Karpas-422 (cell line): ENCODE measurements at places on chromosomes 7 and 10.

DNA sequence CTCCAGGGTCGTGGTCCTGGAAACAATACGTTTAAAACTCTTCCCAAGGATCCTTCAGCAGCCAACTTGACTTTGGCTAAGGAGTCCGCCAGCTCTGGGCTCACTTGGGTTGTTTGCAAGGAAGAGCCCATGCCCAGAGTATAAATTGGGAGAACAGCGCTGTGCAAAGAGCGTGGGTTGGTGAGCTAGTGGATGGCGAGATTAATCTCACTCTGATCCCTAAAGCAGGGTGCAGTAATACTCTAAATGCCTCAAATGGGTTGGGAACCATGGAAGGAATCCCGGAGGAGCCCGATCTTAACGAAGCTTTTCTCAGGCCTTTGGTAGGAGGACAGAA lies 495 bp upstream of the SDHAF3 start:
- DNase-seq = no peak

- no peak for DNase-seq
Observed at GRCh38 chr10:3700531-3701076, 84.4 kb downstream of the KLF6 start.

DNA sequence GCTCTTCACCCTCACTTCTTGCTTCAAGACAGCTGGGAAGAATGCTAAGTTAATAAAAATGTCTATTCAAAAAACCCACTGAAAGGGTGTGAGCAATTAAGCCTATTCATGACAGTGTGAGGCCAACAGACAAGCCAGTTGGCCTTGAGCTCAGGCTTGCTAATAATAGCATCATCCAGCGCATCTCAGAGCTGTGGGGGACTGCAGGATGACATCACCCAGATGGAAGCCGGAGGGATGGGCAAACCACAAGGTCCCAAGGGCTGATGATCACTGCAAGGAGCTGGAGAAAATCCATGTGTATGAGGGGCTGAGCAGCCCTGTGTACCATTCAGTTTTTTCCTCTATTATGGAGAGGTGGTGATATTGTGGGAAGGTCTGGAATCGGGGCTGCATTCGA lies 770.4 kb downstream of the TNS3 start:
- no peak for DNase-seq

DNA sequence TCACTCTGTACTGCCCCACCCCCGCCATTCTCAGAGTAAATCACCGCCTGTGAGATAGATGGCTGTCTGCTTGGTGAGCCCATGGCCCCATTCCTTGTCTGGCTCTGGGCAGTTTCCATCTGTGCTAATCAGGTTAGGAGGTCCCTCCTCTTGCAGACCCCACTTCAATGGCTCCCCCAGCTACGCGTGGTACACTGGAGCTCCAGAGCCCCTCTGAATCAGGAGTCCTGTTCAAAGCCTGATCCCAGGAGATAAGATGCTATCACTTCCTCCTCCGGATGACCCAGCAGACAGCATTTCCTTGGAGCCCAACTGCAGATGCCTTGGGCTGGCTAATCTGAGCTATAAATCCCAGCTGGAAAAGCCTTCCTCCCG lies 122.3 kb downstream of the SH3PXD2A start:
- no peak for DNase-seq

- peak; percentile 60 for DNase-seq
Observed at GRCh38 chr7:75993689-75994387, 557 bp downstream of the TMEM120A start.

- DNase-seq = no peak
Observed at GRCh38 chr10:43353495-43354329, 17.7 kb upstream of the FXYD4 start.

DNA sequence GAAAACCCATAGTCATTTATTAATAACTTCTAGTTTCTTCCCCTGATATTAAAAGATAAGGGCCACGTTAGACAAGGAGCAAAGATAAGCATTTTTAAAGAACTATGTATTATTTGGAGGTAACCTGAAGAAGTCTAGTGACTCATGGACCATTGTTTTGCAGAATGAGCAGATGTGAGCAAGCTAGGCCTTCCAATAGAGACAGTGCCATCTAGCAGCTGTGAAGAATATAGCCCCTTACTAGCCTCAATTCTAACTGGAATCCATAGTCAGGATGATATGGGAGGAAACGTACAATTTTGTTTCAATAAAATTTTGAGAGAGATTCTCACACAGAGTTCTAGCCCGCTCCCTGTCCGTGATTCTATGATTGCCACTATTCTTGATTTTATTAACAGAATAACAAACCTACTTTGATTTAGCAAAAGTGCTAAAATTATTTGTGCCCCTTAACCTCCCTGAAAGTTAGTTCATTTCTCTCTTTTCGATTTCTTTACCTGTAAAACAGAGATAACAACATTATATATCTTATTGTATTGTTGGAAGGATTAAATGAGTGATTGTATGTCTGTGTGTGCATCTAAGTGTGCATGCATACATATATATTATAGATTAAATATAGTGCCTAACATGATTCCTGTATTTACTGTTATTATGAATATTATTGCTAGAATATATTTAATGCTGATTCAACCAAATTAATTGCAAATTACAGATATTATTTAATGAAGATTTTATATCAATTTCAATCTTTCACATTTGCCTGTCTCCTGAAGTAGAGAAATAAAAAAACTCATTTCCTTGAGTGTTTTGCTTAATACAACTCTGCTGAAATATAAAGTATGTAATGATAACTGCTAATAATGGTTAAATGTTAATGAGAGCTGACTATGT lies 22.7 kb downstream of the FAM237B start:
- DNase-seq = peak; percentile 59

- no peak for DNase-seq
Observed at GRCh38 chr7:138739859-138740258, 38.7 kb upstream of the SVOPL start.

- DNase-seq = peak; percentile 68
Observed at GRCh38 chr10:5659702-5660528, 6.5 kb downstream of the ASB13 start.
